AG04449 (cell line): ENCODE measurements at places on chromosomes 7 and 10.

- DNase-seq: no peak
These were observed 692.5 kb downstream of the INHBA start for GRCh38 chr7:41010418-41010817.

- peak; percentile 96 for DNase-seq
These were observed 32.4 kb upstream of the CCDC7 start for GRCh38 chr10:32413513-32413912.

DNA sequence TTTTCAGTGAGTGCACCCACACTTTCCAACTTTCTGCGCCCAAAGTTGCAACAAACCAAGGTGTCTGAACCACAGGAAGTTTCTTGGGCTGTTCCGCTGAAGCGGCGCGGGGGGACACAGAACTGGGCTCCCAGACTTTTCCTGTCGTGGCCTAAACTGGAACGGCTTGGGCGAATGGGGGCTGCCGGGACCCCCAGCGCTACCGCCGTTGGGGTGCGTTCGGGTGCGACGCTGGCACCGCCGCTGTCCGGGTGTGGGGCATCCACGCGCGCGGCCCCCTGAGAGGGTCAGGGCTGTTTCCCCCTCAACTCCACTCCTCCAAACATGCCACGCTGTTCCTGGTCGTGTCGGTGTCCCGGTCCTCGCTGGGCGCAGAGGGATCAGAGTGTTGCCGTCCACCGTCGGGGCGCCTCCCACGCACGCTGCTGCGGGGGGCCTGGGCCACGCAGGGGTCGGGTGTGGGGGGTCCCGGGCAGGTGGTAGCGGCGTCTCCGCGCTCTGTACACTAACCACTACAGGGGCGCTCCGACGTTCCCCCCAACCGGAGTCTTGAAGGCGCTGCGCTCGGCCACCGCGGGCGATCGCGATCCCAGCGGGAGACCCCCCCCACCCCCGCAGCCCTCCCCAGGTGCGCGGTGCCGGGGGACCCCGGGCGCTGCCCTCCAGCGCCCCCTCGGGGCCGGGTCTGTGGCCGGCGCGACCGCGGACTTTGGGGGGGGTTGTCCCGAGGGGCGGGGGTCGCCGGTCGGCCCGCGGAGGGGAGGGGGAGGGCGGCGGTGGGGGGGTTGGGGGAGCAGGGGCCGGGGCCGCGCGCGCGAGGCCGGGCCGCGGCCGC lies 2.2 kb upstream of the CUX1 start:
- no peak for DNase-seq

DNA sequence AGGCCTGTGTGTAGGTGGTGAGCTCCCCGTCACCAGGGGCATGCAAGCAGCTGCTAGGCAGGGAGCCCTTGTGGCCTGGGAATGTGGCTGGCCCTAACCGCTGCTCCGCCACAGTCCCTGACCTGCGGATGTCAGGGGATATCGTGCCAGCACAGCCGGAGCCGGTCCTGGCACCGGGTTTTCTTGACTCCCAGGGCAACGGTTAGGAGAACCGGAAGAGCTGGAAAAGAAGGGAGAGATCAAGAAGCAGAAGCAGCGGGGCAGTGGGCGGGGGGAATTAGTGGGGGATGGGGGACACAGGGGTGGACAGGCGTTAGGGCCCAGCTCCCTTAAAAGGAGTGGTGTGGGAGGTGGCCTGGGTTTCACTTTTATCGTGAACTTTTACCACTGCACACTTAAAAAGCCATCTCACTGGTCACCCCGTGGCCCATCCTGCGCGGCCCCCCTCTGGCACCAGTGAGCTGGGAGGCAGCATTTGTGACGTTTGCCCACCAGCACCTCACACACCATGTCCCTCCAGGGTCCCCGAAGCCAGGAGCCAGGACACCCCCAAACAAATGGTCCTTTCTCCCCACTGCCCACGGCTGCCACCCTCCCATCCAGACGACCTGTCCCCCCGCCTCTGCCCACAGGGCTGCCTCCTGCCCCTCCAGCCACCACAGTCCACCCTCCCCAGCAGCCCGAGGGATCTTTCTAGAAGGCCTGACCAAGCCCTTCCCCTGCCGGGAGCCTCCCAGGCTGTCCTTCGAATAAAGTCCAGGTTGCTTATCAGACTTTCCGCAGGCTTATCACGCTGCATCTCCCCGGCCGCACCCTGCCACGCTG lies 1.8 kb upstream of the MICALL2 start:
- DNase-seq: no peak

GRCh38 chr7:2258661-2259365 lies 16.8 kb downstream of the NUDT1 start:
- no peak for DNase-seq

DNA sequence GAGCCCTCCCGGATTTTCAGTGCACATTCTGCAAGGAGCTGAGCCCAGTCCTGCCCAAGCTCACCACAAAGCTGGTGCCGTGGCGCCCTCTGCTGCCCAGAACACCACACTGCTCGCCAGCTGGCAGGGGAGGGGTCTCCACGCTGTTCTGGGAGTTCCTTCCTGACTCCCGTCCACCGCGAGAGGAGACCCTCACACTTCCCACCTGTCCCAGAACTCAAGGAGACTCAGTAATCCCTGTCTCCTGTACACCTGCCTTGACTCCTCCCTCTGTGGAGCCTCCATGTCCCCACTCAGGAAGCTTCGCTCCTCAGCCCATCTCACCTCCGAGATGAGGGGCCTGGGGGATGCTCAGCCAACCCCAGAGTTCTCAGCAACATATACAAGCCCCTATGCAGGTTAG lies 11.3 kb downstream of the C10orf105 start:
- DNase-seq: no peak

DNA sequence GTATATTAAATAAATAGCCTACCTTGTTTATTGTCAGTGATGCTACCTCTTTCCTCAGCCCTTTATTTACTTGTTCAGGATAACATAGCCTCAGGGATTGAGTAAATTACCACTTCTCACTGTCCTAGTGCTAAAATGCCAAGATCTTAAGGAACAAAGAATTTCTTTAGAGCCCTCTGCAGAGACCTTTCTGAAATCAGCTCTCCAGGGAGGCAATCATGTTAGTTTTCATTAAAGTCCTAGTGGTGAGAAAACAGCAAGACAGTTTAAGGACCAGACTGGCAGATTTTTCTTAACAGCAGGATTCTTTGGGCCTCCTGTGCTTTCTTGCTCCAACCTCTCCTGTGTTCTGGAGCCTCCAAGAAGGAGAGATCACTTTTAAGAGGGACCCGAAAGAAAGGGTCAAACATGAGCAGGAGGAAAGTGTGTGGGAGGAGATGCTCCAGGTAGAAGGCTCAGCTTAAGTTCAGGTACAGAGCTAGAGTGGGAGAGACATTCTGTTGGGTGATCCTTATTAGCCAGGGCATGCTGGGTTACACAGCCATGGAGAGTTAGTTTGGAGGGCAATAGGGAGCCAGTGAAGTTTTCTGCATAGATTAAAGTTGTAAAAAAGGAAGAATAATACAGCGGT lies 1.2 kb upstream of the PLCE1 start:
- no peak for DNase-seq

DNA sequence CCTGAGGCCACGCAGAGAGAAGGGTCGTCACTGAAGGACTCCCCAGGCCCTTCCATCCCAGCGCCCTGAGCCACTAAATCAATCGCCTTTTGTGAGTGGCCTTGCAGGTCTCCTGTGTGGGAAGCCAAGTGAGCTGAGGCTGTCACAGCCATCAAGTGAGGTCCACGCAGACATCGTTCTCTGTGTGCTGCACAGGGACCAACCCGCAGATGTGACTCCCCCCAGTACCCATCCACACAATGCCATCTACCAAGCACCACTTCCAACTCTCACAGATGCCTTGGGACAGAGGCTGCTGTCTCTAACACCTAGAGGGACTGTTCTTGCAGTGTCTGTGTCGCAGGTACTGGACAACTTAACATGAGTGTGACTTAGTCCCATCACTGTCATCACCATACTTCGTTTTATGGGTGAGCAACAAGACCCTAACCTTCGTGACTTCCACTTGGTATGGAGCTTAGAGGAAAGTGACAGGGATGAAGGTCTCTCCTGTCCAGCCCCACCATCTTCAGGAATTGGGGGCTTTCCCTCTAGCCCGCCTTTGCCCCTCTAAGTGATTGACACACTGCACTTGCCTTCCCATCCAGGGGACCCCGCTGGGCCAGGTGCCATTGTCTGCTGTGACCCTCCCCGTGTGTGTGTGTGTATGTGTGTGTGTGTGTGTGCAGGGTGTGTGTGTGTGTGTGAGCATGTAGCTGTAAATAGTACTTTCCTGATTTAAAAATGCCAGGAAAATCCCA lies 51.4 kb upstream of the TMEM72 start:
- DNase-seq: no peak

GRCh38 chr10:42697926-42698325 lies 59.6 kb upstream of the ZNF33B start:
- no peak for DNase-seq

GRCh38 chr10:58393317-58393716 lies 8.1 kb downstream of the TFAM start:
- DNase-seq: no peak

DNA sequence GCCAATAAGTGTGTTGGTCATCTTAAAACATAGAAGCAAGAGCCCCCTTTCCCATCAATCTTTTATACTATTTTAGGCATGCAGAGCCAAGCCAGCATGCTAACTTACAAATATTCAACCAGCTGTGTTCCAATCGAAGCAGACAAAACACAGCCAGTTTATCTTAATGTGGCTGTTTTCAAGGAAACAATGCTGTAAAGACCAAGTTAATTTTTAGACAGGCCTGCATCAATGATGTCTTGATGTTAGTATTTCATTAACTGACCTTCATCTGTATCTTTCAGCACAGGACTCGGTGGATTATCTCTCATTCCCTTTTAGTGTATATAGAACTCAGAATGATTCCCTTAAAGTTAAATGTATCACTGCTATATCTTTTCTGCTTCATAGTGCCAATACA lies 262.0 kb upstream of the ZWINT start:
- no peak for DNase-seq

- DNase-seq: no peak
These were observed 239.2 kb upstream of the PRKCQ start for GRCh38 chr10:6819301-6819700.

DNA sequence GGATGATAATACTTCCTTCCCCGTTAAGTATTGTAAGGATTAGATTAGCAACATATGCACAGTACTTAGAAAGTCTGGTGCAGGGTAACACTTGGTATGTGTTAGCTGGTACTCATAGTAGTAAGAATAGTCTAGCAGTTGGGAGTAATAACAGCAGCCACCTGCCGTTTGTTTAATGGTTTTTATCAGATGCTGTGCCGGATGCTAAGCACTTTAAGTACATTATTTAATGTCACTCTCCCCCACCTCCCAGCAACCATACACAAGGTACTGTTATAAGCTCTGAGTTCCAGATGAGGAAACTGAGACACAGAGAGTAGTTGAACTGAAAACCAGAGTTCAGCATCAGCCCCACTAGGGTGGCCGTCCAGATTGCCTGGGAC lies 60.1 kb downstream of the ZMIZ1 start:
- DNase-seq: no peak

GRCh38 chr10:93248583-93249227 lies 175.0 kb downstream of the CYP26A1 start:
- no peak for DNase-seq

DNA sequence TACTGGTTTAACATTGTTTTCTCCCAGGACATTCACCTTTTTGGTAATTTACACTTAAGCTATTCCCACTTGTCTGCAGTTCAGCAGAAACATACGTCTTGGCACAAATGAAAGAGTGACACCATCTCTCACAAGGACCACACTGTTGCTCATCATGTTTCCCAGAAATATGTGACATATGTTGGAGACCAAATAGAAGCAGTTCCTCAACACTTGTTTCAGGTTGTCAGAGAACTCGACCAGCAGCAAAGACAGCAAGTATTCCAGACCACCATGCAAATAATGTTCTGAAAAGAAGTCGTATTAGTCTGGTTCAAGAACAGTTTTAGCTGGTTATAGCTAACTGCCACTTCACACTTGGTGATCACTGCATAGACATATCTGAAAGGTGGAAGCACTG lies 81.3 kb upstream of the KLF6 start:
- DNase-seq: no peak

DNA sequence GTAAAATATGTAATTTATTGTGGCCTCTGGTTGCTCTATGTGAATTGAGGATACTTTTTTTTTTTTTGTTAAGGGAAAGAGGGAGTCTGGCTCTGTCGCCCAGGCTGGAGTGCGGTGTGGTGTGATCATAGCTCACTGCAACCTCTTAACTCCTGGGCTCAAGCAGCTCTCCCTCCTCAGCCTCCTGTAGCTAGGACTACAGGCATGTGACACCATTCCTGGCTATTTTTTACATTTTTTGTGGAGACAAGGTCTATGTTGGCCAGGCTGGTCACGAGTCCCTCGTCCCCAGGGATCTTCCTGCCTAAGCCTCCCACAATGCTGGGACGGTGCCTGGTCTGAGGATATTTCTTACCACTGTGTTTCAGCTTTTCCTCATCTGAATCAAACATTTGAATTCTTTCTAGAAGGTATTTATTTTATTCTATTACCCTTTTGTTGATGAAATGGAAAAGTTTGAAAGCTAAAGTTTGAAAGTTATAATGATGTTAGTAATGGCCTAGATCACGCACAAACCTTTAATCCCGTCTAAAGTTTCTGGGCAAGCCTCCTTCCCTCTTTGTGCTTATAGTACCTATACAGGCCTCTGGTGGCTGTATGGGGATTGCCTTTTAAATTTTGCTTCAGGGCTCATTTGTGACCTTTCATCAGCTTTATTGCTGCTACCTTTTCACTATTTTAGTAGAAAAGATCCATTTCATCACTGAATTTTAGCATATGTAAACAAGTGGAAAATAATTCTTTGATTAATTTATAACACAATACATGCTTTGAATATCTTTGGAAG lies 2.0 kb downstream of the IFRD1 start:
- no peak for DNase-seq

- no peak for DNase-seq
These were observed 20.7 kb upstream of the CFTR start for GRCh38 chr7:117458977-117459583.

DNA sequence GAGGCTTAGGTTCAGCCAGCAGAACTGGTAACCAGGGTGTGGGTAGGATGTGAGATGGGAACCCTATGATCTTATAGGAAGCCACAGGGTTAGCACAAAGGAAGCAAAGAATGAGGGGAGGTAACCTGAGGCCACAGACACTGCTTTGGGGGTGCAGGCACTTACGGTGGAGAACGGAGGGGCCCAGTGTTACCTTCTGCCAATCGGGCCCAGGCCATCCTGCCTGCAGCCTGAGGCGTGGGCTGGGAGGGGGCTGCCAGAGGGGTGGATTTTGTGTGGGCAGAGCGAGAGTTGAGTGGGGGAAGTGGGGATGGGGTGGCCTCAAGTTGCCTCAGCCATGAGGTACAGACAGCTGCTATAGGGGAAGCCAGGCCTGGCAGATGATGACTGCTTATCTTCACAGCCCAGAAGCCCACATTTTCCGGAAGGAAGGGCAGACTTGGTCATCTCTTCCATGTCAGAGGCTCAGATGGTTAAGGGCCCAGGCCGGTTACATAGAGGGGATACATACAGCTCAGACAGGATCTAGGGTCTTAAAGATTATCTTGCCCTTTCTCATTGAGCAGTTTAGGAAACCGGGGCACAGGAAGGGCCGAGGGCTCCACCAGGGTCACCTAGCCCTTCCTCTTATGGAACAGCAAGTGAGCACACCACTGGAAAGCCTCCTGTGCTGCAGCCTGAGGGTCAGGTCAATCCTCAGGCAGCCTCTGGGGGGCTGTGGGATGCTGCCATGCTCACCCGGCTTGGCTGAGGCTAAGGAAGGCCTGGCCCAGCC lies 24.4 kb upstream of the VSIR start:
- DNase-seq: no peak

GRCh38 chr10:6494936-6495592 lies 85.0 kb downstream of the PRKCQ start:
- no peak for DNase-seq

- no peak for DNase-seq
These were observed 67.6 kb downstream of the FAM53B start for GRCh38 chr10:124676416-124677062.
